ENCODE measurements at places on chromosomes 2 and 18. TPM values are rescaled to one million over a fixed set of nuclear protein-coding genes. Genes with fewer than 3 reads are reported as not detected.

Gene AFF3
- 31.5 TPM for polyA plus RNA-seq

Gene ARHGAP15
- polyA plus RNA-seq, result 6.3 TPM

Gene CFAP210
- polyA plus RNA-seq, result 4.5 TPM

Gene ADAM23
- 54.3 TPM for polyA plus RNA-seq

Gene TPO
- 0.48 TPM for polyA plus RNA-seq

Gene L3MBTL4
- polyA plus RNA-seq, result 3.9 TPM
